ENCODE measurements at places on chromosomes 6 and 20.

DNA sequence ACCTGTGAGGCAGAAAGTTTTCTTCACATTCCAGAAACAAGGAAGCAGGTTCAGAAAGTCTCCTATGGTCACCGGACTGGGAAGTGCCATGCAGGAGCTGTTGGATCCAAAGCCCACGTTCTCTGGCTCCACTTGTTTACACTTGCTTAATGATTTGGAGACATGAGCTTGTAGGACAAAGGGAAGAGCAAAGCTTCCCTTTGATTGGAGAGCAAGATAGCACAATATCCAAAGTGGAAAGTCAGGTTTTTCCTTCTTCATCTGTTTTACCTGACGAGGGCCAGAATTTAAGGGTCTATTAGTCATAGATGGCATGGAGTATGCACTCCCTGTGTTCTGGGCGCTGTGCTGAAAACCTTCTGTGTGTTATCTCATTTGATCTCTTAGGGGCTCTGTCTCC, 81.2 kb downstream of the PDE7B start:
- no peak for DNase-seq

- DNase-seq, result no peak
Observed at GRCh38 chr6:133160536-133160935, 80.6 kb upstream of the EYA4 start.

GRCh38 chr6:17365961-17366360, 27.4 kb upstream of the CAP2 start:
- no peak for DNase-seq

GRCh38 chr20:40563296-40563950, 125.6 kb downstream of the MAFB start:
- no peak for DNase-seq

GRCh38 chr6:168394606-168395005, 46.4 kb upstream of the SMOC2 start:
- no peak for DNase-seq

- DNase-seq, result no peak
Observed at GRCh38 chr20:33304046-33304445, 21.0 kb downstream of the BPIFB1 start.

DNA sequence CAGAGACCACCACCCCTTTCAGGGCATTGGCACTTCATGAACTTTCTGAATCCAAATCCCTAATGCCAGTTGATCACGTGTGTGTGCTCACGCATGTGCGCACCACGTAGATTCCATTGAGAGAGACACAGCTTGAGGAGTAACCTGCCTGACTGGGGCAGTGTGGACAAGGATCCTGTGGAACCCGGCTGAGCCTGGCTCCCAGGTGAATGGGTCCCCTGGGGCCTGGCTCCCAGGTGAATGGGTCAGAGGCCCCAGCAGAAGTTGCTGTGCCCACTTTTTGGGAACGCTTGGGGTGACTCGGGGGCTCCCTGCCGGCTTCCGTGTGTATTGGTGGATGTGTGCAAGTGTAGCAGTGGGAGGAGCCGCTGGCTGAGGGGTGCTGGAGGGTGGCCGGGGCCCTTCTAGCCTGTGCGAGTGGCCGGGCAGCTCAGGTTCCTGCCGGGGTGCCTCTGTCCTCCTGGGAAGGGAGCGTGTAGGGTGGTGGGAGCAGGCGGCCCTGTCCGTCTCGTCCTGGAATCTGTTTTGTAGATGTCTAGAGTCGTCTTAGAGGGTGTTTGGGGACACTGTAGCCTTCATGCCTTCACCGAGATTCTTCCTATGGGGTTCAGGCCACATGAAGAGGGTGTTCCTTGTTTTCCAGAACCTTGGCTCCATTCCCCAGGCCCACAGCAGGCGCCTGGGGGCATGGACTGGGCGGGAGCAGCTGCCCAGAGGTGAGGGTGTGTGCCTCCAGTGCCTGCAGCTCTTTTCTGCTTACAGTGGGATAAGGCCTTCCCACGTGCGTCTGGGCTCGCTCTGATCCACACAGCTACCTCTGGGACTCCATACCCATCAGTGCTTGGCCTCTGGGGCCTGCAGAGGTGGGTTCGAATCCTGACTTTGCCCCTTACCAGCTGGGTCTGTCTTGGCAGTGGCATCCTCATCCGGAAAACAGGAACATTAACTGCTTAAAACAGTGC, 3.2 kb downstream of the RBM38 start:
- no peak for DNase-seq

DNA sequence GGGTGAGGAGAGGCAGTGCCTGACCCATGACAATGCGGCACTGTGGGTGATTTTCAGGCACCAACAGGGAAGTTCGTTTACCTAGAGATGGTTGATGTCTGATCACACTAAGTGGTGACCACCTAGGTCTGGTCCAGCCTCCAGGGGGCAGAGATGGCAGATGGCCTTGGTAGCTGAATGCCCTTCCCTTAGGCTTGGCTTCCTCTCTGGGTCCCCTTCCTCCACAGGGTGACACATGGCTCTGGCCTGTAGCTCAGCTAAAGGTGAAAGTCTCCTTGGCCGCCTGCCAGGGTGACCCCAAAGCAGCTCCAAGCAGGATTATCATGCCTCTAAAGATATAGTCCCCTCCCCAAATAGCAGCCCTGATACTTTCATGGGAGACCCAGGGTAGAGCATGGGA, 6.4 kb downstream of the GDAP1L1 start:
- DNase-seq, result no peak

DNA sequence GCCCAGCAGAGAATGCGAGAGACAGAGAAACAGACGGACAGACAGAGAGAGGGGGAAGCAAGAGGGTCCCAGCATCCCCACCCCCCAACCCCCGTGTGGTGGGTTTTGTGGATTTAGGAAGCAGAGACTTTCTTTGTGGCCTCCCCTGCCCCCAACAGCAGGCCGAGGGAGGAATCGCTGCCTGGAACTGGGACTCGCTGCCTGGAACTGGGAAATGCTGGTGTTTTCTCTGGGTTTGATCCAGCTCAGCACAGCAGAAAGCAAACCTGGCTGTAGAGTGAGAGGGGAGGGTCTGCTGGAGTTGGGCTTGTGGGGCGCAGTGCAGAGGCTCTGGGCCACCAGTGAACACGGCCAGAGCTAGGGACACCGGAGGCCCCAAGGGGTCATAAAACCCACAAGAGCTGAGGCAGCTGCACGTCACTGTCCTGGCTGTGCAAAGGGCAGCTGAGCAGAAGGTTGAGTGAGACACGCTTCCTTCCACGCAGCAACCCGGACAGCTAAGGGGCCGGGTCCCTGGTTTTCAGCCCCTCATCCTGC, 181.8 kb downstream of the TAF4 start:
- no peak for DNase-seq

Data from NCI-H1092 (cell line).